ENCODE measurements at places on chromosomes 13 and 19.

DNA sequence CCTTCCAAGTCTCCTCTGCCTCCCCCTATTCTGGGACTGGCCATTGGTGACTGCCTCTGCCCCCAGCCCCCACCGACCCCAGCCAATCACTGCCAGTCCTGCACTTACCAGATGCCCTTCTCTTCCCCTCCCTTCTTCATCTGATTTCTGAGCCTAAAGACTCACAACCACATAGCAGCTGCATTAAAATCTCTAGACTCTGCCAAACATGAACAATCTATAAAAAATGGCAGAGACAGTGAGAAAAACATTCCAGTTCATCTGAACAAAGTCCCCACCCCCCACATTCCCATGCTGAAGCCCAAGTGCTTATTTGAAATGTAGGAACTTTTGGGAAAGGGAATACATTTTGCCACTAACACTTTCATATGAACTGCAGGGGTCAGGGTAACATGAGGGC is 60.8 kb downstream of the KCTD12 start:
- DNase-seq = no peak

DNA sequence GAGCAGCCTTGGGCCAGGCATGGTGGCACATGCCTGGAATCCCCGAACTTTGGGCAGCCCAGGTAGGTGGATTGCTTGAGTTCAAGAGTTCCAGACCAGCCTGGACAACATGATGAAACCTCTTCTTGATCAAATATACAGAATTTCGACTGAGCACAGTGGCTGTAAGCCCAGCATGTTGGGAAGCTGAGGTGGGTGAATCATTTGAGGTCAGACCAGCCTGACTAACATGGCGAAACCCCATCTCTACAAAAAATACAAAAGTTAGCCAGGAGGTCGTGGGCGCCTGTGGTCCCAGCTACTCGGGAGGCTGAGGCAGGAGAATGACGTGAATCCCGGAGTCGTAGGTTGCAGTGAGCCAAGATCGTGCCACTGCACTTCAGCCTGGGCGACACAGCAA is 8.0 kb upstream of the NLRP7 start:
- DNase-seq = no peak

DNA sequence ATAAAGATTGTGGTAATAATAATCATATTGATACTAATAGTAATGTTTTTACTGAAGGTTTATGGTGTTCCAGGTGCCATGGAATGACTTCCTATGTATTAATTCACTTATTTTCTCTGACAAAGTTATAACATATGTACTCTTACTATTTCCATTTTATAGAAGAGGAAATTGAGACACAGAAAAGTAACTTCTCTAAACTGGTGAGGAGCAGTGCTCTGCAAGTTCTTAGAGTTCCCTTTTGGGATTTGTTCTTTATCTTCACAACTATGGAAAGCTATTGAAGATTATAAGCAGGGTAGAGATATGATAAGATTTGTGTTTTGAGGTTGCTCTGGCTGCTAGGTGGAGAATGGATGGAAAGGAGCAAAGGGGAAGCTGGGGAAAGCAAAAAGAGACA is 83.9 kb upstream of the OLFM4 start:
- no peak for DNase-seq

- no peak for DNase-seq
Measured at GRCh38 chr19:47417107-47417745, 2.1 kb downstream of the MEIS3 start.

GRCh38 chr13:26759249-26759906 is 1.2 kb downstream of the GPR12 start:
- no peak for DNase-seq

DNA sequence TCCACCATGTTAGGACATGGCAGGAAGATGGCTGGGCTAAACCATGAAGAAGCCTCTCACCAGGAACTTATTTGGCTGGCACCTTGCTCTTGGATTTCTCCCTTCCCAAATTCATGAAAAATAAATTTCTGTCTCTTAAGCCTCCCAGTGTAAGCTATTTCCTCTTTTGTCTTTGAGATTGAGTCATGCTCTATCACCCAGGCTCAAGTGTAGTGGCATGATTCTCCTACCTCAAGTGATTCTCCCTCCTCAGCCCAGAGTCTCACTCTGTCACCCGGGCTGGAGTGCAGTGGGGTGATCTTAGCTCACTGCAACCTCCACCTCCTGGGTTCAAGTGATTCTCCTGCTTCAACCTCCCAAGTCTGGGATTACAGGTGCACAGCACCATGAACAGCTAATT is 12.6 kb downstream of the ZNF888 start:
- DNase-seq = no peak

DNA sequence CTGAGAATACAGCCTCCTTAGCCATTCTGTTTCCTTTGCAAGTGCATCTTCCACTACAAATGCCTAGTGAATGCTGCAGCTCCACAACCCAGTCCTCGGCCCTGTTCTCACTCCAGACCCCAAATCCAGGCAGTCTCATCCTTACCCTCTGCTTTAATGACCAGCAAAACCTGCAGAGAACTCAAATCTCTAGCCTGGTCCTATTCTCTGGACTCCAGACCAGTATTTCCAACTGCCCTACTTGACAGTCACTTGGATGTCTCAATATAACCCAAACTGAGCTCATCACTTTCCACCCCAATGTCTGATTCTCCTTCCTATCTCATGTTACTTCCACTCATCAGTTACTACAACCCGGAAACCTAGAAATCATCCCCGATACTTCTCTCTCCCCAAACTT is 2.6 kb upstream of the EBPL start:
- no peak for DNase-seq

DNA sequence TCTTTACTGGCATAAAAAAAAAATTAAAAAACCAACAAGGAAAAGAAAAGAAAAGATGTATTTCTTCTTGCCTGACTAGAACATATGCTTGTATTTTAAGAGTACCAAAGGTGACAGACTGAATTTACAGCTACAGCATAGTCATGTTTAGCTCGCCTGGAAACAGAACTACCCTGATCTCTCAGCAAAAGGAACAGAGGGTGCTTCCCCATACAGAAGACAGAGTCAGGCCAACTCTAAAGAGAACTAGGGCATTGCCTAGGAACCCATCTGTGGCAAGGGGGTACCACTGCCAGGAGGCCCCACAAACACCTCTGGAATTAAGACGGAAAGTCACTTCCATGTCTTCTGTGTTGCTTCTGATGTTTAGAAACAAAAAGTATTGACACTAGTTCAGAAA is 252.1 kb upstream of the STARD13 start:
- no peak for DNase-seq

- no peak for DNase-seq
Measured at GRCh38 chr13:93851236-93851635, 624.6 kb downstream of the GPC6 start.

- peak; percentile 50 for DNase-seq
Measured at GRCh38 chr19:2721570-2722540, 683 bp upstream of the DIRAS1 start.

GRCh38 chr13:30995331-30995730 is 62.9 kb downstream of the TEX26 start:
- no peak for DNase-seq

- no peak for DNase-seq
Measured at GRCh38 chr13:33636243-33636642, 181.7 kb upstream of the RFC3 start.

GRCh38 chr13:68440874-68441273 is 1210.7 kb upstream of the PCDH9 start:
- no peak for DNase-seq

Measured in common myeloid progenitor, CD34-positive (primary cell).